ENCODE measurements at places on chromosomes 16 and 17.

- DNase-seq = no peak
Observed at GRCh38 chr17:65707780-65708179, 146.3 kb upstream of the AXIN2 start.

DNA sequence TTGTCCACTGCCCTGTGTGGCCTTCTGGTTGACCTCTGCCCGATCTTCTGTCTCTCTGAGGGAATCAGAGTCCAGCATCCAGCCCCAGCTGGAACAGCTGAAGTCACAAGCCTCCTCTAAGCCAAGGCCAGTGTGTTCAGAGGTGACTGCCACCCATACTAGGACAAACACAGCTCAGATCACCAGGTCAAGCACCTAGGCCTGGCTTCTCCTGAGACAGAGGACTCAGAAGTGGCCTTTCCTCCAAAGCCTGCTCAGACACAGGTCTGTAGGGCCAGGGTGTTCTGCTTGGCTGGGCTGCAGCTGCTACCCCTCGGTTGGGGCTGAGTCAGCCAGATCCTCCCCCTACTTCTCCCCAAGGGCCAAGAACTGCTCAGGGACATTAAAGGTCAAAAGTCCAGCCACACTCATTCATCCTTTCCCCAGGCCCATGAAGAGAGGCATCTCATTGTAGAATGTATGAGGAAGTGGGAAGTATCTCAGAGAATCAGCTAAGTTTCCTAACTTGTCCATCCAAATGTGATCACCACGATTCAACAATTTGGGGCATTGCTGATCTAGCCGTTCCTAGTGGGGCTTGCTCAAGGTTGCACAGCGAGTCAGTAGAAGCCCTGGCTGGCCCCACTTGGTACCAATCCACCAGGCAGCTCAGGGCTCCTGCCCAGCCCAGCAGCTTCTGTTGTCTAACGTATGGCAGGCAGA lies 7.6 kb downstream of the SLC46A1 start:
- no peak for DNase-seq

DNA sequence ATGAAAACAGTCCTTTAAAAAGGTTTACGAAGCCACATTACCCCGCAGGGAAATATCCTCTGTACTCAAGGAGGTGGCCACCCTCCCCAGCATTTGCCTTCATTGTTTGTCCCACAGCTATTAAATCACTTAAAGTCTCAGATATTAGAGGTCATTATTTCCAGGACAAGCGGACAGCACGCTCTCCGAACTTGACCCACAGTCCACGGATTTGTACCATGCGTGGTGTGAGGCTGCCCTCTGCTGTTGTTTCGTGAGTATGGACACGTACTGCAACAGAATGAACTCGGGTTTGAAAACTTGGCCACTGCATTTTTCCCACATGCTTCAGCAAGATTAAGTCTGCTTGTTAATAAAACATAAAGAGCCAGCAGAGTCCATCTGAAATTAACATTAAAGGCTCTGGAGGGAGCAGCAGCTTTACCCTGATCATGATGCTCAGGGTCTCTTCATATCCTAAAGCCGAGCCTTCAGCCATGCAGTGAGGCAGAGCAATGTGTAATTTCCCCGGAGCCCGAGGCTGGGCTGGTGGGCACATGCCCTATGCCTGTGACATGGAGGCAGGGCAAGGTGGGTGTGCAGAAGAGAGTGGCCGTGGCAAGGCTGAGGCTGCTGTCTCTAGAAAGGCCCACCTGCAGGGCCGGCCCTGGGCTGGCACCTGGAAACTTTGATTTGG lies 19.7 kb downstream of the MEAK7 start:
- no peak for DNase-seq

GRCh38 chr17:7307686-7308624 lies 527 bp downstream of the EIF5A start:
- DNase-seq = no peak

GRCh38 chr17:40564883-40565768 lies at the start of gene CCR7:
Gene CCR7 (minus strand): TSS chr17:40565472. CDS start chr17:40565409, 63 bp downstream.
- no peak for DNase-seq

DNA sequence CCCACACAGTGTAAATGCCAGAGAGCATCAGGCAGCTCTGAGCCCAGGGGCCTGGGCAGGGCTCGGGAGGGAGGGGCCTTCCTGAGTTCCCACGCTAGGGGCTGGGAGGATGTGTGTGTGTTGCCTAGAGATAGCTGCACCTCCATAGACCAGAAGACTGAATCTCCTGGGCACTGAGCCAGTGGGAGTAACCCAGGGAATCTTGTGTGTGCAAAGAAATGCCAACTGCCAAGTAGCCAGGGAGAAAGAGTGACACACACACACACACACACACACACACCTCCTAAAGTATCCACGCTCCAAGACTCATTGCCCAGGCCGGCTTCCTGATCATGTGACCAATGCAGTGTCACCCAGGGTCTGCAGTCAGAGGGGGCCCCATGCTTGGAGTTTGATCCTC lies 166.2 kb upstream of the RPL38 start:
- DNase-seq = no peak

All from NCI-H187 treated with DMSO at 0.1 percent for 48 hours (cell line).